ENCODE measurements at places on chromosomes 13 and 19.

DNA sequence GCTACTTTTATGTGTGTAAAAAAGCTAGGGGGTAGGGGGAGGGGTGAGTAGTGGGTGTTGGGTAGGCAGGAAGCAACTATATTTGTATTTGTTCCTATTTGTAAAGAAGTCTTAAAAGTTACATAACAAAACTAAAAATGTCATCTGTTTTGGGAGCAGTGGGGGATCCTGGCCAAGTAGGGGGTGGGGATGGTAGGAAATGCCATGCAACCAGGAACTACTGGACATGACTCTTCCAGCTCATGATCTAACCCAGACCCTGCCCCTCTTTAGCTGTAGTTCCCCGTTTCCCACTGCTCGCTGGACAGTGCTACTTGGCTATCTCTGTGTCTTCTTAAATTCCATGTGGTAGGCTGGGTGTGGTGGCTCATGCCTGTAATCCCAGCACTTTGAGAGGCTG lies 3.2 kb downstream of the GTF3A start:
- DNase-seq: no peak

DNA sequence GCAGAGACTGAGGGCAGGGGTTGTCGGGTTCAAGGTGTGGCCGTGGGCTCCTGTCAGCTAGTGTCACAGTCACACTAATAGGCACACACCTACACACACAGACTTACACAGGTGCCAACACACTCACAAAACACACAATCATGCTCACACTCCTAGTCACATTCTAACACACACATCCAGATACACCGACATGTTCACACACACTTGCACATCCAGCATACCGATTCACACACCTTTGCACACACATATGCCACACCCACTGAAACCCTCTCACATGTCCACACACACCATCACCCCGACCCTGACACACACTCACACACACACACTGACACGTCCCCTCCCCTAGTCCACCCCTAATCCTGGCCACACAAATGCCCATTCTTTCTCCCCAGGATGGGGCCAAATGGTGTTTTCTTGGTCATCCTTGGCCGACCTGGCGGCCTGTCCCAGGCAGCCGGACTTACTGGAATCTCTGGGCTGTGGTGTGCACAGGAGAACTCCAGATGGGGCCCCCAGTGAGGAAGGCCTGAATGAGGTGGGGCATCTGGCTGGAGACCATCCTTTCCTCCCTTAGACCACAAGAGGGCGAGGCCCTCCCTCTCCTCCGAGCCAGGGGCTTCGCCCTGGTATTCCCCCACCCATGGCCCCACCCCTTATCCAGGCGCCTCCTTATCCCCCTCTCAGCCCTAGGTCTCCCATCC lies 19.1 kb upstream of the PNMA8B start:
- DNase-seq: no peak

GRCh38 chr13:110254751-110255553 lies 52.0 kb downstream of the COL4A1 start:
- DNase-seq: no peak

DNA sequence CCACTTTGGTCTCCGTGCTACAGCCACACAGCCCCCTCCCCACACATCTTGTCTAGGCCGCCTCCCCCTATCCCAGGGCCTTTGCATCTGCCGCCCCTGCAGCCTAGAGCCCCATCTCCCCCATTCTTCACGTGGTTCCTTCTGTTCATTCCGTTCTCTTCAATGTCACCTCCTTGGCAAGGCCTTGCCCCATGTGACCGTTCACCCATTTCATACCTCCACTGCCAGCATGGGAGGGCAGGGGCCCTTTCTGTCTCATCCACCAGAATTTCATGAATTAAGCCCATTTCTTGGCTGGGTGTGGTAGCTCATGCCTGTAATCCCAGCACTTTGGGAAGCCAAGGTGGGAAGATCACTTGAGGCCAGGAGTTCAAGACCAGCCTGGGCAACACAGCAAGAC lies 15.7 kb upstream of the HNRNPM start:
- no peak for DNase-seq

DNA sequence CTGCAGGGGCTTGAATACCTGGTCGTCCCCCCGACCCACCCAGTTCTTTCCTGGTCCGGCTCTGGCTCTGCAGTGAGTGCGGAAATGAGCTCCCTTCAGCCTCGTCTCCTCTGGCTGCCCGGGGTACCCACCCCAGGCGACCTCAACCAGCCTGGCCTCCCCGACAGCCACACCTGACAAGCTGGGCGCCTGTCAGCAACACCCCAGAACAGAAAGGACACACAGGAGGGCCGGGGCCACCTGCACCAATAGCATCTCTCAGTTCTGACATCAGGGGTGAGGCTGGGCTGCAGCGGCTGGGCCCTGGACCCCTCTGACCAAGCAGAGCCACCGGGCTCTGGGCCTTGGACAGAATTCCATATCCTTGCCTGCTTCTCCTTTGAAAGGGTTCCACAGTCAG lies 19.7 kb downstream of the SUGP1 start:
- no peak for DNase-seq

DNA sequence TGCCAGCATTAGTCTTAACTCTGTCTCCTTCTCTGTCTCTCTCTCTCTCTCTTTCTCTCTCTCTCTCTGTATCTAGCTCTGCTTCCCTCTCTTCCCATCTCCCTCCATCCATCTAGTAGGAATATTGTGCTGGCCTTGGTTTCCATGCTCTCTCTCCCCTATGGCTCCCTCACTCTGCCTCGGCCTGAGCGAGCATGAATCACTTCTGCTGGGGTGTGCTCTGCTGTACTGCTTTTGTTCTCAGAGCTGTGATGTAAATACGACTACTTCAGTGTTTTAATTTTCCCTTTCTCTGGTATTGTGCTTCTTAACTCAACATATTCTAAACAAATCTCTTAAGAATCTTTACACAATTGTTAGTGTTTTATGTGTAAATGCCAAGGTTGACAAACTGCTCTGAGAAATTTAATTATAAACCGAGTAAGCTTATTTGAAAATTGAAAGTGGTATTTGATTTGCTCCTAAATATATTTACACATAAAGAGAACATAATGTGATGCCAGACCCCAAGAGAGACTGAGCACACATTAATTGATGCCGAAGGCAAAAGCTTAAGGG lies 211.5 kb upstream of the KL start:
- peak; percentile 34 for DNase-seq

- DNase-seq: no peak
These were observed 19.8 kb upstream of the CEACAM4 start for GRCh38 chr19:41646589-41647204.

DNA sequence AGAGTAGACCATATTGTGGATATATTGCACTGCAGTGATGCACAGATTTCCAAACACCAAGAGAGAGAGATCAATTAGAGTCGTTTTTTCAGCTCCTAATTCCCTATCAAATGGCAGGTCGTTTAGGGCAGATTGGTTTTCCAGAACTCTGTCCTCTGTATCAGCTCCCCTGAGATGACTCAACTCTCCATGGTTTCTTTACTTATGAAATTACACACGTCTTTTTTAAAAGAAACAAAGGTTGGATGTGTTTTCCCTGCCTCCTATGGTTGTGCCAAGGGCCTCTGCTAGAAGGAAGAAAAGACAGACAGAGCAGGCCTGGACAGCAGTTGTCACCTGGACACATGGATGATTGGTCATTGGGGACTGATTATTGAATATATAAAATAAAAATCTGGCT lies 478.1 kb upstream of the NBEA start:
- DNase-seq: peak; percentile 7

GRCh38 chr13:101452519-101453485 lies at the start of gene ITGBL1:
Gene ITGBL1, plus strand, starts transcription at chr13:101452675. Its CDS starts 159 bp downstream, at chr13:101452834.
- DNase-seq: peak; percentile 52
